HFF-Myc (cell line): ENCODE measurements at places on chromosomes 4 and X.

DNA sequence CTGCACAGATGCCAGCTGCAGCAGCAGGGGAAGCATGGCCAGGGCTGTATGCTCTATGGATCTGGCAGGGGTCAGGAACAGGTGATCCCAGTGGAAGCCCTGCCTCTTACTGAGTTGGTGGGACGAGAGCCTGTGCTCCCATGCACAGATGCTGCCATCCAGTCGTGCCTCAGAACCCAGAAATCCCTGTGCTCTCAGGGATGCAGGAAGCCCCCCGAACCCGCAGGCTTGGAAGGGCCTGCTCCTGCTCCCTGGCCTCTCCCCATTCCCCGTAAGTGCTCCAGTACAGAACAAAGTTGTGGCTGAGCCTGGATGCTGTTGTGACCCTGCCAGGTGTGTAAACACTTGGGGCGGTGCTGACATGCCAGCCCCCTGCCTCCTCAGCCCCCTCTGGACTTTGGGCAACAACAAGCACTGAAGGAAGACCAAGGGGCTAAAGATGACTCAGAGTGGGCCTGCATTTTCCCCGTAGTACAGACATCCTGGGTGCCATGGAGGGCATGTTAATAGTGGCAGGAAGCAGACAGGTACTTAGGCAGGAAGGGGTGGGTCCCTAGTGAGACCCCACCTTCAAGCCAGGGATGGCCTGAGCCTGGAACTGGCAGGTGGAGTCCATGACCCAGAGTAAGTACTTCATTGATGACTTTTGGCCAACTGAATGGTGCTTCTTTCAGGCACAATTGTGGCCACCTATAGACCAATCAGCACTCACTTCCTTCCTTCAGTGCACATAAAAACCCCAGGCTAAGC lies 1640.7 kb downstream of the C4orf33 start:
- DNase-seq: no peak

- DNase-seq: no peak
Observed at GRCh38 chrX:38656350-38656915, 95.1 kb downstream of the TSPAN7 start.

- no peak for DNase-seq
Observed at GRCh38 chr4:165756836-165757235, 116.2 kb upstream of the TLL1 start.

GRCh38 chr4:122623637-122624166 lies 2.8 kb upstream of the IL21 start:
- no peak for DNase-seq

DNA sequence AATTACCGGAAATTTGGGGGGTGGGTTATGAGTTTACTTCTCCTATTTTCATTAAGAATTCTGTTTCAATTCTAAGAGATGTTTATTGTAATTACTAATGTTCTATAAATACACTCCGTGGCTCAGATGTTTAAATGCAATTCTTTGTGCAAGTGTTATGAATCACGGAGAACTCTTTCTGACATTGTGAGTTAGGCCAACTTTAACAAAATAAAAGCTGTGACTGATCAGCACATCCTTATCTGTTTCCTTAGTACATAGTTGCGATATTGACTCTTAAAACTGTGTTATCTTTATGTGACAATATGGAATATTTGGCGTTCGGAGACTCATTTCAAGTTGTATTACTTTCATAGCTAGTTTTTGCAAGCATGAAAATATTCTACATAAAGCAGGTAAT lies 902 bp downstream of the KLHL4 start:
- DNase-seq: no peak

GRCh38 chr4:149266301-149266700 lies 549.3 kb downstream of the IQCM start:
- DNase-seq: no peak

GRCh38 chr4:48709901-48710300 lies 70.2 kb downstream of the FRYL start:
- no peak for DNase-seq

DNA sequence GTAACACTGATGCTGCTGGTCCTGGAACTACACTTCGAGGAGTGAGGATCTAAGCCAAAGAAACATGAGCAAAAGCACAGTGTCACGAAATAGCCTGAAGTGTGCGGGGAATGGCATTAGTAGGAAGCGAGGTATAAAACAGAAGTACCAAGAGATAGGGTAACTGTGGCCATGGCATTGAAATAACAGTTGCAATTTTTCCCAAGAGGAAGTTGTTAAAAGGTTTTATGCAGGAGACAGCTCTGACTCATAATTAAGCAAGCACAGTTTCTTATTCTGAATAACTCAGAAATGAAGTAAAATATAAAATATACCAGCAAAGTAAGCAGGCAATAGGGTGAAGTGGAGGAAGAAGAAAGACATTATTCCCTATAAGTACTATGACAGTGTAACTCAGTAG lies 90.3 kb upstream of the TMEM150C start:
- DNase-seq: no peak

- DNase-seq: no peak
Observed at GRCh38 chr4:140234697-140235060, 80.7 kb upstream of the MAML3 start.

- no peak for DNase-seq
Observed at GRCh38 chr4:142307857-142308256, 538.2 kb downstream of the INPP4B start.

- no peak for DNase-seq
Observed at GRCh38 chr4:48193921-48194468, 59.9 kb upstream of the TXK start.

- no peak for DNase-seq
Observed at GRCh38 chr4:4752025-4752424, 107.4 kb upstream of the MSX1 start.

GRCh38 chrX:2385224-2385623 lies 115.6 kb downstream of the DHRSX start:
- DNase-seq: no peak

- no peak for DNase-seq
Observed at GRCh38 chr4:113760795-113761619, 531 bp downstream of the CAMK2D start.

DNA sequence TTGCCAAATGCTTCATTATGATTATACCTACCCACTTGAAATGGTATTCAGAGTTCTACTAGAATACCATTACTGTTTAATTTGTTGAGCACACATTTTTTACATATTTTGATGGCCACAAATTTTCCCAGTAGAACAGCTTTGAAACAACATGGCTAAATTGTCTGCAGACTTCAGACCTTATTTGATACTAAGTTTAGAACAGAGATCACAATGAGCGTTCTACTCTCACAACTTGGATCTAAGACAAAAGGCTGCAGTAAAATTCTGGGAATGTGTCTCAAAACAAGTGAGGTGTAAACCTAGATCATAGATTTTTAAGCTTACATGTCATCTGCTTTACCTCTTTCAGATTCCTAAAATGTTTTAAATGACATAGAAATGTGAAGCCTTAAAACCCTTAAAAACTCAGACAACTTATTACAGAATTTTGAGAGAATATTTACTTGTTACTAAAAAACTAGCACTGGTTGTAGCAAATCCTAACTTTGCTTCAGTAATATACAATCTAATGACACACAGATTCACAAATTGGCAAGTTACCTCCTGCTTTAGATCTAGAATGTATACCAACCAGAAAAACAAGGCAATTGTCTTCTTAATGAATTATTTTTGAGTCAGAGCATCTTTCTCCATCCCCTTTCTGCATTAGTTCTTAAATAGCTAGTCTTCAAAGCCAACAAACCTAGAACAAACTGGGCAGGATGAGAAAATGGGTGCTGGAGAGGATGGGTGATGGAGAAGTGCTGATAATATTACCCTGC lies 243.3 kb downstream of the SLC7A11 start:
- no peak for DNase-seq

DNA sequence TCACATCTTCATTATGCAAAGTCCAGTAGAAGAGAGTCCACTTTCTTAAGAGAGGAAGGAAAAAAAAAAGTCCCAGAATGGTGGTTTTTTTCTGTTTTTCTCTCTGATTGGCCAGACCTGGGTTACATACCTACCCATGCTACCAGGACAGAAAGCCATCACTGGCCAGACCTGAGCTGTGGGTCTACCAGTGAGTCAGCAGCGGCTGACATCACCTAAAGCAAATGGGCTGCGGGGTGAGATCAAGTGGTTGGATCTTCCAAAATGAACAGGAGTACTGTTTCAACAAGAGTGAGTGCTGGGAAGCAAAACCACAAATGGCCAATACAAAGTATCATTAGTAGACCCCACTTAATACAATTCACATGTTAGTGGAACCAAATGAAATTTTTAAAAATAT lies 1.6 kb upstream of the NDST3 start:
- no peak for DNase-seq

- no peak for DNase-seq
Observed at GRCh38 chr4:137524725-137525369, 7.4 kb downstream of the PCDH18 start.

DNA sequence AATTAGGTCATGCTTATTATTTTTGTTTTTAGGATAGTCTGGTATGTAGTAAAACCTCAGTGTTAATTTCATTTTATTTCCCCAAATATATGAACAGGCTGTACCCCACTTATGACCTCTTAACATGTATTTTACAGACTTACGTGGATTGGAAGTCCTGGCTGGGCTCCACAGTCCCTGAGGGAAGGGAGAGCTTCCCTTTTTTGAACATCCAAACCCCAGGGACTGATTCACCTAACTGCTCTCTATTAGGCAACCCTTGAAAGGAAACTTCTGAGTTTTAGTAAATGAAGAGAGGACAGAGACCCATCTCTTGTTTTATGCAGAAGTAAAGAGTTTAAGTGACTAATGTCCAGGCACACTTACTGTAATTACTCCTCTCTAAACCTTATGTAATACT lies 233.1 kb upstream of the SPRY1 start:
- DNase-seq: no peak

DNA sequence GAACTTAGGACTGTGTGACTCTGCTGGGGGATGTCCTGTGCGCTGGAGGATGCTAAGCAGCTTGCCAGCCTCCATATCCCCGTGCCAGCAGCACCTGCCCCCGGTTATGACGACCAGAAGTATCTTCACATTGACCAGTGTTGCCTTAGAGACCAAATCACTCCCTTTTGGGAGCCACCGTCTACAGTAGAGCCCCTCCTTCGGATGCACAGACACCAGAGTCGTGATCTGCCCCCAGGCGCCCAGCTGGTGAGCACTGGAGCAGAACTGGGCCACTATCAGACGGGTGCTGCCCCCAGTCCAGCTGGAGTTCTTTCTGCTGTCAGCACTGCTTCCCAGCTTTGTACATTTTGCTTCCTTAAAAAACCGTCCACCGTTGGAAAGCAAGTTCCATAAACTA lies 30.0 kb upstream of the TADA2B start:
- DNase-seq: no peak

DNA sequence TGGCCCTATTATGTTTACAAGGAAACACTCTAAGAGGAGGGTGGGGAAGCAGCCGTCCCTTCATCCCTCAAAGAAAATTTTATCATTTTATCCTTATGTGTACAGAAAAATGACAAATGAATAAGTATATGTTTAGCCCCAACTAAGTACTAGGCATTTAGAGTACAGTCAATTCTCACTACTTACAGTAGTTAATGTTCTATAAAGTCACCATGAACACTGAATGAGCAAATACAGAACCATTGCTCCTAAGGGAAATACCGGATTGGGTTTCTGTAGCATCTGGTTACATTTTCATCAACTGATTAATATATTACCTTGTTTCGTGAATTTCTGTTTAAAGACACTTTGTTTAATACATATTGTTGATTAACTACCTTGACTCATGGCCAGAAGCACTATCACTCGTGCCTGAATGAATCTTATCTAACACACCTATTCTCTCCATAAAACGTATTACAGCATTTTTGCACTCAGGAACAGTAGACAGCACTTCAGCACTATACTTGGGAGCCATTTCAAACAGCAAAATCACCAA lies 109.3 kb downstream of the ASB9 start:
- no peak for DNase-seq

DNA sequence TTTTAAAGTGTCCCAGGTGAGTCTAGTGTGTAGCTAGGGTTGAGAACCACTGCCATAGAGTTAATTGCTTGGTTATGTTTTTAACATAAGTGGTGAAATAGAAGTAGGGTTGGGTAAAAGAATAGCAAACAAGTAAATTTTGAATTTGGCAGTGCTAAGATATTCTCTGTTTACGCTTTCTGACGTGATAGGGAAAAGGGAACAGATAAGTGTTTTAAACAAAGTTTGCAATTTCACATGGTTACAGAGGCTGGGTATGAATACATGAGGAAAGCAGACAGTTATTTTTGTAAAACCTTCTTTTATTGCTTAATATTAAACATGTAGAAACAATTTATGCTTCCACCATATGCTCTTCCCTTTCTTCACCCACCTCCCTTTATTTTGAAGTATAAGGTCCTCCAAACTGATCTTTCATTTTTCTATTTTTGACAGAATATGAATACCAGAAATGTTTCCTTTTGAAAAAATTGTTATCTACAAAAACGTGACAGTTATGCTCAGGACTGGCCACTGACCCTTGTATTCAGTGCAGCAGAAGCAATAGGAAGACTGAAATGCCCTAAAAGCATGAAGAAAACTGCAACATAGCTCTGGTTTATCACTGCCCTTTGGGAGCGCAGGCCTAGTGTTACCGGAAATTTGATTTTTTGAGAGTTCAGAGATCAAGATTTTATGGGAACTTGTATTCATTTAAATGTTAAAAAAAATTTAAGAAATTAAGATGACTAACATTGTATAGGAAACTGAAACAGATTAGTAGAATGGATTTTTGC lies 214.4 kb upstream of the ARSJ start:
- DNase-seq: no peak

DNA sequence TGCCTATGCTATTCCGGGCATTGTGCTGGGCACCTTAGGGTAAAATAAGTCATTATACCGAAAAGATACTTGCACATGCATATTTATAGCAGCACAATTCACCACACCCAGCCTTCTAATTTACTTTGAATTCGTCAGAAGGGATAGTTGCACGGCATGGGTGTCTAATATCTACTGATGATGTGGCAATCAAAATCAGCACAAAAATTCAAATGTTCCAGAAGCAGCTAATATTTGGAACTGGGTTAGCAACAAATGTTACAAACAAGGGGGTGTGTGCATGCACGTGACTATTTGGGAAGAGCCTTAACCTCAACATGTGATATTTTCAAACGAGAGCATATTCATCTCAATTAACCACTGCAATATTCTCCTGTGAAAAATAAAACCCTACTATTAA lies 79.7 kb upstream of the PRSS48 start:
- DNase-seq: no peak

- no peak for DNase-seq
Observed at GRCh38 chrX:36314303-36314702, 394.8 kb downstream of the CFAP47 start.

DNA sequence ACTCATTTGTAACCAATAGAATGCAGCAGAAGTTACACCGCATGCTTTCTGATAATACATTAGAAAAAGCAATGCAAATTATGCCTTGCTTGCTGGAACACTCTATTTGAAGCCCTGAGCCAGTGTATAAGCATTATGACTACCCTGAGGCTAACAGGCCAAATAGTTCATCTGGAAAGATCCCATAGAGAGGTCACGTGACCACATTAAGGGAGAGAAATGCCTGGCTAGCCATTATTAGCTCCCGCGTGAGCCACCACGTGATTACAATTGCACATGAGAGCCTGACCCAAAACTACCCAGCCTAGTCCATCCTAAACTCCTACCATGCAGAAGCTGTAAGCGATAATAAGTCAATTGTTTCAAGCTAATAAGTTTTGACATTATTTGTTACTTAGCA lies 472.9 kb upstream of the GALNTL6 start:
- no peak for DNase-seq

- DNase-seq: no peak
Observed at GRCh38 chr4:56818797-56819196, 2.7 kb downstream of the SPINK2 start.
